ENCODE measurements at places on chromosomes 11 and 22.
A peak's percentile ranks its signal among the peaks of the same experiment; 100 is the strongest.

- no peak for DNase-seq
These were observed 20.3 kb upstream of the NFAM1 start for GRCh38 chr22:42452456-42452855.

DNA sequence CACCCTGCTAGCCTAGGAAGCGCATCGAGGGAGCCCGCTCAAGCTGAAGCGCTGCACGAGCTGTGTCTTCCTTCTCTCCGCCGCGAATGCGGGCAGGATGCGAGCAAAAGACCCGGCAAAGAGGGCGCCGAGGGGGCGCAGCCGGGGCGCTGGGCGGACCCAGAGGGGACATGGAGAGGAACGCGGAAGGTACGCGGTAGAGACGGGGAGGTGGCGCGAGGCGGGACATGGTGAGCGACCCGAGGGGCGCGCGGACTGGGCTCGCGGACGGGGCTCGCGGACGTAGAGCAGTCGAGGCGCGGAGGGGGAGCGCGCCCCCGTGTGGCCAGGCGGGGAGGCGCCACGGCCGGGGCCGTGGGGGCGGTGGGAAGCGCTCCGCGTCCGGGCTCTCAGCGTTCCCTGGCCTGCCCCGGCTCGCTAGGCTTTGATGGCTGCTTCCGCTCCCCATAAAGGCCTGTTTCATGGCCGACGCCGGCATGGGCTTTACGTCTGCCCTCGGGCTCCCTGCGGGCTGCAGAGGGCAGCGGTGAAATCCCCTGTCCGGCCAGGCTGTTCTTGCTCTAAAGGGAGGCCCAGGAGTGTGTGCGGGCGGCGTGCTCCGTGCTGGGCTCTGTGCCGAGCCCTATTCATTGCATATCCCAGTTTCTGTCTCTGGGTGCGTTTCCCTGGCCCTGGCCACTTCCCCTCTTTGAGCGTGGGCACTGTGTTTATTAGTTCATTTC lies 31.2 kb upstream of the TRIM29 start:
- peak; percentile 48 for DNase-seq

DNA sequence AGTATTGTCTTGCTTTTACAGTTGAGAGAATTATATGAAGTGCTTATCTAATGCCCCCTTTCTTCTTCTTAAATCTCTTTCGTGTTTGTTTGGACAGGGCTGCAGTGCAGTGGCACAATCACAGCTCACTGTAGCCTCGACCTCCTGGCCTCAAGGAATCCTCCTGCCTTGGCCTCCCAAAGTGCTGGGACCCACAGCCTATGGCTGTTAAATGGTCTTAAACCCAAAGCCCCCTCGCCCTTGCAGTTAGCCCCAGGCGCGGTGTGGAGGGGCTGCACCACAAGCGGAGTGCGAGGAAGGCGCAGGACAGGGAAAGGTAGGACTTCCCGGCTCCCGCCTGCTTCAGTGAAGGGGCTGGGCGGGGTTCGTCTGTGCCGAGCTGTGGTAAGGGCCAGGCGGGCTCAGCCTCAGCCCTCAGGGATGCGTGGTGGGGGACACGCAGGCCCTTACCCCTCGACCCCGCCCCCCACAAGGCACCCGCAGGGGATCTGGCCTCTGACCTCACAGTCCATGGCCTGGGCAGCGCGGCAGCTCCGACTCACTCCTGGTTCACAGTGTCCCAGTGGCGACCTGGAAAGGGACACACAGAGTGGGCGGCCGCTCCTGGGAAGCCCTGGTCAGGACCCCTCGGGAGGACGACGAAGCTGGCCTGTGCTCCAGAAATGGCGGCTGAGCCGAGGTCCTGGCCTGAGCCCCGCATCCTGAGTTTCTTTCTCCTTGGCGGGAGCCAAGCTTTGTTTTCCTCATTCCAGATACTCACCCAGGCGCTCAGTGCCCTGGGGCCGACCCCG lies 24.5 kb downstream of the BID start:
- DNase-seq: no peak

GRCh38 chr11:3807909-3808860 lies at the start of gene PGAP2:
Gene PGAP2 (plus strand): TSS chr11:3808560. CDS start chr11:3811260, 2,700 bp downstream.
- peak; percentile 57 for DNase-seq

GRCh38 chr11:72370201-72370600 lies 64.1 kb downstream of the CLPB start:
- no peak for DNase-seq

- no peak for DNase-seq
These were observed 212.8 kb downstream of the TENM4 start for GRCh38 chr11:79227767-79228755.

GRCh38 chr11:57458410-57459163 lies 1.7 kb upstream of the RTN4RL2 start:
- DNase-seq: peak; percentile 68

DNA sequence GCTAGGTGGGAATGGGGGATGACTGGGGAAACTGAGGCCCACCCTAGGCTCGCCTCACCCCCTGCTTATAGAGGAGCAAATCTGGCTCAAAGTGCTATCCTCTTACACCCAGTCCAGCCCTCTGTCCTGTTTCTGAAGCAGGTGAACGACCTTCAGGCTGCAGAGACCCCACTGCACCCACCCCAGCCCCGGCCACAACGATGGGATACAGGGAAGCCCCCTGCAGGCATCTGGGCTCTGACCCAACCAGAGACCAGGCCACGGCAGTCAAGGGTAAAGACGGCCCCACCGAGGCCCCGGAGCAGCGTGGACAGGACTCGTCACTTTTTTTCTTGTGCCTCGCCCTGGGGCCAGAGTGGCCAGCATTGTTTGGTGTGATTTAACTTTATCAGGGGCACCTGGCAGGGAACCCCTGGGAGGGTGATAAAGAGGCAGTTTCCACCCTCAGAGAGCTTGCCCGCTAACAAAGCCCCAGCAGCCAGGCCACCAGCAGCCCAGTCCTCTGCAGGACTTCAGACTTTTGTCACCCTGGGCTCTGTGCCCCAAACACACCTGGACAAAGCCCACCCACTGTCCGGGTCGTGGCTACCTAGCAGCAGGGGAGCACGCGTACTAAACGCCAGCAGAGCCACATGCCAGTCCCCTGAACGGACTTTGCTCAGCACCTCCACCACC lies 612.6 kb downstream of the TBC1D22A start:
- no peak for DNase-seq

GRCh38 chr22:26800858-26801257 lies 143.5 kb downstream of the MIAT start:
- DNase-seq: no peak

GRCh38 chr22:49206281-49206680 lies 621.4 kb downstream of the BRD1 start:
- DNase-seq: no peak

DNA sequence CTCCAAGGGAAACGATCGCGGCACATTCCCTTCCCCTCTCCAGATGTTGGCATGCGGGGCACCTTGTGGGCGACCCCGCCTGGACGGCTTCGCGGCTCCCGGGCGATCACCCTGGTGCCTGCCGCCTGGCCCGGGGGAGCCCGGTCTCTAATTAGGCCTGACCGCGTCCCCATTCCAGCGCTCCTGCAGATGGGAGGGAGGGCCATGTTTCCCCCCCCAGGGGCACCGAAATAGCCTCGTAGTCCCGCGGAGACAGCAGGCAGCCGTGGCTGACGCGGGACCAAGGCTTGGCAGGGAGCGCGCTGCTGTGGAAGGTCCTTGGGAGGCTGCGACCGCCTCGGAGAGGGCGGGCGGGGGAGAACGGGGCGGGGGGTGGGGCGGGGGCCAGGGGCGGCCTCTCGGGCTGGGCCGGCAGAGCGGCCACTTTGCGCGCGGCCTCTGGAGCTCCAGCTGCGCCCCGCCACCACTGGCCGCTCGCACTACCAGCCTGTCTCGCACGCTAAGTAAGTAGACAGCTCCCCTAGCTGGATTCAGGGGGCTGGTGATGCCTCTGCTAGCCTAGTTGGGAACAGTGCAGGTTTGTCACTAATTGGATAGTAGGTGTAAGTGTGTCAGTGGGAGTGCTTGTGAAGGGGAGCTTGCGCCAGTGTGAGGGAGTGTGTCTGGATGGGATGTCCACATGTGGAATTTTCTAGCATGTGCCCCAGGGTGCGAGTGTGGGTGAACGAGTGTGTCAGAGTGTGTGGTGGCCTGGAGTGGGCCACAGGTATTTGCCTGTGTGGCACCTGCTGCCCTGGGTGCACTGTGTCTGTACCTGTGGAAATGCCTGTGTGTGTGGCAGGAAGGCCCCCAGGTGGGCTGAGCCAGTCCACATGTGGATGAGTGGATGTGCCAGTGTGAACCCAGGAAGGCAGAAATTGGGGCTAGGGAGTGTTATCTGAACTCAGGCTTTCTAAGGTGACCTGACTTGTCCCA lies at the start of gene INSC:
Gene INSC (plus strand): TSS at position 423 of the 975 bp plus-strand sequence. CDS start 34,252 bp downstream, outside the sequence.
- no peak for DNase-seq

- no peak for DNase-seq
These were observed 58.1 kb downstream of the POLD3 start for GRCh38 chr11:74650498-74650897.

GRCh38 chr22:39534591-39535356 lies 2.2 kb upstream of the RPS19BP1 start:
- DNase-seq: peak; percentile 87

GRCh38 chr11:131253656-131254151 lies 116.7 kb upstream of the NTM start:
- no peak for DNase-seq

DNA sequence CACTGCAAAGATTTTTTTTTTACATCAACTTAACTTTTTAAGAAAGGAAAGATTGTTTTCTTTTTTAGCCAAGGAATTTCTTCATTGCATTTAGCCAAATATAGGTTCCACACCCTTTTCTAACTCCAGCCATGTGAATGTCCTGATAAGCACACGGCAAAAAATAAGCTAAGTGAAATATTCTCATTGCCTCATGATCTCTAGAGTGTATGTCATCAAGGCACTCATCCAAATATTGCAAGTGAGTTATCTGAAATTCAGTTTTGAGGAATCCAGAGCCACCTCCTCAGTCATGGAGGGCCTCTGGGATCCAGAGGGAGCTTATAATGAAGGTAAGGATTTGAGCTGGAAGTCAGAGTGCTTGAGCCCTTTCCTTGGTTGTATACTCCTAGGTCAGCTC lies 80.0 kb downstream of the BLID start:
- DNase-seq: no peak

GRCh38 chr11:48055292-48056132 lies 75.2 kb downstream of the PTPRJ start:
- DNase-seq: peak; percentile 15

GRCh38 chr22:25938151-25938550 lies 196.2 kb downstream of the MYO18B start:
- DNase-seq: no peak

DNA sequence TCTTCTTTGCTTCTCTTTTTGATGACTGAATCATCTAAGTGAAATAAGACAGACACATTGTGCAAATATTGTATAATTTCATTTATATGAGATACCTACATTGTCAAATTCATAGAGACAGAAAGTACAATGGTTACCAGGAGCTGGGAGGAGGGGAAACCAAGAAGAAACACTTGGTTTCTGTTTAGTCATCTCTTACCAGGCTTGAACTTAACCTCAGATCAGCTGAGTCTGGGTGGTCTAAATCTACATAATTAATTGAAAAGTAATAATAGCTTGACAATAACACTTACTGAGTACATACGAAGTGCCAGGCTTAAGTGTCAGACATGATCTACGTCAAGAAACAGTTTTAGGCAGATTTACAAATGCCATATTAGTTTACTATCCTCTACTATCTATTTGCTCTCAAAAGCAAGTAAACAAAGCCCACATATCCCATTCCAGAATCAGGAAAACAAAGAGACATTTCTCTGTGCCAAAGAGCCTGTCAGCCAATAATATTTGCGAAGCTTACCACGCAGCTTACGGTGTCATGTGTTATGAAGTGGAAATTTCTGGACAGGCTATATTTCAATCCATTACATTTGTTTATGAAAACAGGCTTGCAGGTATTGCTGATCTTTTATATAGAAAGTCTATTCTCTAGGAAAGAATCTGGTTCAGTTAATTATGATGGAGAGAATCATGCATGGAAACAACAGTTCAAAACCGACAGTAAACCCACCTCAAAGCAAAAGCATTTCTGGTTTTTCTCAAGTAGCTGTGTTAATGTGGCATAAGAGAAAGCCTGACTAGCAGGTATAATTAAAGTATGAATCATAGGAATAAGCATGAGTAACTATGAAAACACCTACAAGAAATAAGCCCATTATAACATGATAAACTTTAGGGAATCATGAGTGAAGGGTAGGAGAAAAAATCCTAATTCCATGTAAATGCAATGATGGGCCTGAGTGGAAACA lies 2.7 kb upstream of the ARHGAP42 start:
- no peak for DNase-seq

DNA sequence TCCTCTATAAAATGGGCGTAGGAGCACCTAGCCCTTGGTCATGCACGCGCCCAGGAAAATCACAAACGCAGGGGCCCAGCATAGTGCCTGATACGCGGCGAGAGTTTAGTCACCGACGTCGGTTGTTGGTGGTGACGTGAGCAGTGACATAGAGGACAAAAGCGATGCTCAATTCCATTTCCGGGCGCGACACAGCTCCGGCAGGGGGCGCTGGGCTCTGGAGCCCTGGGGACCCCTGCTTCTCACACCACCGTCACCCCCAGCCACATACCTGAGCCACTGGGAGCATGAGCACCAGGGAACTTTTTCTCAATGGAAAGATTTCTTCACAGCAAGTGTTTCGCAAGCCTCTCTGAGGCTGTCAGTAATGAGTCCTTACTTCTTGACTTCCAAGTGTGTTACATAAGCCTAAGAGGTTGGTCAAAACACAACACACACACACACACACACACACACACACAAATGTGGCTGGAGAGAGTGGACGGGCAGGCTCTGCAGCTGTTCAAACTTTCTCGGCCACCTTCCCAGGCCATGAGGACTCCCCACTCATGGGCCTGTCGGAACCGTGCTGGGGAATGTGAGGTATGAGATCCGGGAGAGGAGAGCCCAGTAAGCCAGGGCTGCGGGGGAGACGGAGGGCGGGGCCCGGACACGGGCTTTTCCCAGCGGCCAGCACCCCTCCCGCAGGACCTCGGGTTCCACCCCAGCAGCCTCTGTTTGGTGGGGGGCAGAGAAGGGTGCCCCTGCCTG lies 36.9 kb upstream of the LINC01488 start:
- DNase-seq: no peak

DNA sequence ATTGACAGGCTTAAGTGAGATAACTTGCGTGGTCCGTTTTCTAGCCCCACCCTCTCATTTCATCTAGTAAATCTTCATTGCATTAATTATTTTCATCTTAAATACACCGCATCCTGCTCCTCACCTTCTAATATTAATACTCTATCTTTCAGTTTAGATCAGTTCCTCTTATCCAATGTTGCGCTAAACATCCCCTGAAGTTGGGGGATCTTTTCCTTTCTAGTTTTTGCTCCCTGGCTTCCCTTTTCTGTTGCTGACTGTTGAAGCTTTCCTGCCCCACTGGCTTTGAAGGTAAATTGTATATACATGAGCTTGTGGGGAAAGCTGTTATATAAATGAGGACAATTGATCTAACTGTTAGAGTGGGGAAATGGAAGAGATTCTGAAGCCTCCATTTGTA lies 7.2 kb downstream of the CAT start:
- DNase-seq: no peak

DNA sequence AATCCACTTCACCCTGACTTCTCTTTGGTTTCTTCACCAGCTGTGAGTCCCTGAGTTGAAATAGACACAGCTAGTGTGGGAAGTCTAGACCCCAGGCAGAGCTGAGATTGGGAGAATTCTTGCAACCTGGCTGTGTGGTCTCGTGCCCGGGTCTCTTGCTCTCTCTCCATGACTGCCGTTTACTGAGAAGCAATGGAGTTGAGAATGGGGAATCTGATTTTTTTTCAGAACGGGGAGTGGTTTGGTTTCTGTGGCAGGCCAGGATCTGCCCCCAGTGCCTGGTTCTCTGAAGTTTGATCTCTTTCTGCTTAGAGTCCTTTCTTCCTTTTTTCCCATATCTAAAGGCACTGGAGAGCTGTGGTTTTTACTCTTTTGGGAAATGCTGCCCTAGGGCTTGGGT lies 1.5 kb downstream of the SIDT2 start:
- DNase-seq: no peak
